Activated CD8-positive, alpha-beta T cell treated with anti-CD3 and anti-CD28 coated beads, Interleukin-2, amount 10 ng/mL, durations not matched to agents 7 days and 5 days (primary cell): ENCODE measurements at places on chromosomes 5 and 9. TPM values are rescaled to one million over a fixed set of nuclear protein-coding genes. Genes with fewer than 3 reads are reported as not detected.

INSL4 gene
- not detected for total RNA-seq

OBP2A gene
- total RNA-seq, result not detected

DNA sequence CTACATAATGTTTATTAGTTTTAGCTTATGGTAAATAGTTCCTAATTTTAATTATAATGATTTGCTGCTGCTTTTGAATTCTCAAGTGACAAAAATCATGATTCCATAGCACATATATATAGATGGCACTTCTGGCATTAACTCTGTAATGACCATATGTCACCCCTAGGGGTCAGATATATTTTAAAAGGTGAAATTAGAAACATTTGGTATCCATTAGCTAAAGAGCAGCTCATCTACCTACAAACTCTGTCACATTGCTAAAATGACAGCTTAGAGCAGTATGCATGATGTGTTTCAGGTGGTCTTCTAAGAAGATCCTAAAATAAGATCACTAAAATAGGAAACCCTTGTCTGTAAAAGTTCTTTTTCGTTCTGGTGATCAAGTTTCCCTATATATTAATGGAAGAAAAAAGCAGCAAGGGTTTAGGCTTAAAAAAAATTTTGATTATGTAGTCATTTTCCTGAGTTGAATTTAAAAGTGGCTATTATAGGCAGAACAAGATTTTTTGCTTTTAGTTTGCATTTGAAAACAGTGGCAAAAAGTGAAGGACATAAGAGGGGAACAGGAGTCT, 157.7 kb upstream of the POU5F2 start:
- no peaks in the 10 kb centered on the region for H3K36me3 ChIP-seq
- H3K4me3 ChIP-seq, result no peak overlapping the region
- H3K27me3 ChIP-seq, result no peaks in the 10 kb centered on the region
- H3K27ac ChIP-seq, result no peak overlapping the region
- no peak for DNase-seq

DNA sequence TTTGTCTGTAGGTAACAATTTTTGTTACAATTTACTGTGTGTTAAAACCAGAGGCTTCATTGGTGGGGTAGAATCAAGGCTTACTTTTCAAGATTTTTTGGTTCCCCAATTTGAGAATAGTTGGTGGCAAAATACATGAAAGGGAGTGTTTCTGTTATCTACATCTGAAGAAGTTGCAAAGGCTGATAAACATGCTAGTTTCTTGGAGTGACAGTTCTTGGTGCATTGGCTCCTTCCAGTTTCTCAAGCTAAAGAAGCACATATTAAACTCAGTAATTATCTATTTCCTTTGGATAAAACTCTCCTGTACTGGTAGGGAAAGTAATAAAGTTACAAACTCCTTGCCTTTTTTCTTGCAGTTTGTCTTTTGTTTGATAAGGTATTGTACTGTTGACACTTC, 5.9 kb downstream of the MACIR start:
- peaks cover 12% of the 10 kb centered on the region for H3K27me3 ChIP-seq
- no peak overlapping the region for H3K4me3 ChIP-seq
- H3K27ac ChIP-seq, result no peak overlapping the region
- peaks cover 10% of the 10 kb centered on the region for H3K36me3 ChIP-seq
- H3K4me1 ChIP-seq, result peaks cover 27% of the 10 kb centered on the region

DNA sequence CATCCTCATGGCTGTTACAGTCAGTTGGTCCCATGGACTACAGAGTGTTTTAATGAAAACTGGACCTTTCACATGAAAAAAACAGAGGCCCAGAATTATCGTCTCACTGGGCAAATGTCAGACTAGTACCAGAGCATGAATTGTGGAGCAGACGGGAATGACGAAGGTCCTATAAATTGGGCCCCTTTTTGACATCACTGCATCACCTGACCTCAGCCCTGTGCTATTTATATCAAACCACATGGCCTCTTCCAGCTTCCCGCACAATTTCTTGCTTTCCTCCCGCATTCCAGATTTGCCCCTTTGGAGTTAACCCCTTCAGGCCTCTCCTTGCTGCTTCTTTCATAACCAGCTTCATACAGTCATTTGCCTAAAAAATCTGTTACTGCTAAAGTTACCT, 301.7 kb downstream of the ATPSCKMT start:
- no peak for DNase-seq
- no peaks in the 10 kb centered on the region for H3K36me3 ChIP-seq
- H3K4me1 ChIP-seq, result no peaks in the 10 kb centered on the region
- H3K27ac ChIP-seq, result no peak overlapping the region
- no peak overlapping the region for H3K4me3 ChIP-seq

DNA sequence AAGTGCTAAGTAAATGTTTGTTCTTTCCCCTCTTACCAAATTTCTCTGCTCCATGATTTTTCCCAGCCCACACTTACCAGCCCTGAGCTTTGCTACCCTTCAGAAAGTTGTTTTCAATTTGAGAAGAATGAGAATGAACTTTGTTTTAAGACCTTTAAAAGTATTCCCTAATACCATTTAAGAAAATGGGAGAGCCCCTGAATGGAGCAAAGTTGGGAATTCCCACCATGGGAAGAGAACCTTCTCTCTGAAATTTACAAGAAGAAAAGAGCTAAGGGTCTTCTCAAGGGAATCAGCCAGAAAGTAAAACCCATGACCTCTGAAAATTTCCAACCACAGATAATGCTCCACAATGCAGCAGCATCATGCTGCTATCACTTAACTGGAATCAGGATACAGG, 17.7 kb downstream of the ZNF366 start:
- H3K27ac ChIP-seq, result no peak overlapping the region
- no peaks in the 10 kb centered on the region for H3K4me1 ChIP-seq
- no peaks in the 10 kb centered on the region for H3K36me3 ChIP-seq
- H3K4me3 ChIP-seq, result no peak overlapping the region
